Right renal pelvis (tissue), 4 donors: ENCODE measurements at places on chromosomes 2 and 18. TPM values are rescaled to one million over a fixed set of nuclear protein-coding genes. Genes with fewer than 3 reads are reported as not detected.

GREB1 gene
- 13.0 TPM for polyA plus RNA-seq

DLX1 gene
- polyA plus RNA-seq = 0.61 TPM

- DNase-seq = no peak
Observed at GRCh38 chr2:118806797-118807667, 40.4 kb downstream of the EN1 start.

DNA sequence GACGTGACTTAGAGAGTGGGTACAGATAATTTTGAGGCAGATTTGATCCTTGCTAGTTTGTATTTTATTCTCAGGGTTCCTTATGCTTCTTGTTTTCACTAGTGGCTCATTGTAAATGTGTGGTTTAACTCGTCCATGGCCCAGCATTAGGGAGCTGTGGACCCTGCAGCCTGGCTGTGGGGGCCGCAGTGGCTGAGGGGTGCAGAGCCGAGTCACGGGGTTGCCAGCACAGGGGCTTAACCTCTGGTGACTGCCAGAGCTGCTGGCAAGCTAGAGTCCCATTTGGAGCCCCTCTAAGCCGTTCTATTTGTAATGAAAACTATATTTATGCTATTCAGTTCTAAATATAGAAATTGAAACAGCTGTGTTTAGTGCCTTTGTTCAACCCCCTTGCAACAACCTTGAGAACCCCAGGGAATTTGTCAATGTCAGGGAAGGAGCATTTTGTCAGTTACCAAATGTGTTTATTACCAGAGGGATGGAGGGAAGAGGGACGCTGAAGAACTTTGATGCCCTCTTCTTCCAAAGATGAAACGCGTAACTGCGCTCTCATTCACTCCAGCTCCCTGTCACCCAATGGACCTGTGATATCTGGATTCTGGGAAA lies 269.9 kb downstream of the MYT1L start:
- DNase-seq = no peak

UPP2 gene
- 10.0 TPM for polyA plus RNA-seq

GRCh38 chr2:102606353-102606752 lies 13.0 kb upstream of the SLC9A2 start:
- no peak for DNase-seq

DNA sequence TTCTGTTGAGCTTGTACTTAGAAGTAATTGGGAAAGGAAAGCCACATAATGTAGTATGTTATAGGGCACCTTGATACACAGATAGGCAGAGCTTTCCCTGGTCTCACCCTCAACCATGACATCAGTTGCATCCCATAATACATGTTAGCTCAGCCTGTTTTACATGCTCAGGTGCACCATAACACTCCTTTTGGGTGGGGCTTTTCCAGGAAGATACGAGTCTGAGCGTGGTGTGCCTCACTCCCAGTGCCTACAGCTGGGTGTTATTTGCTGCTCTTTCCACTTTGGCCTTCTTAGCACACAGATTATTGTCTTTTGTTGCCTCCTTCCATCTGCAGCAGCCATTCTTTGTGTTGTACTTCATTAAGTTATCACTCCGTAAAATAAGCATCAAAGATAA lies 11.9 kb downstream of the TTC39C start:
- DNase-seq = no peak

- no peak for DNase-seq
Observed at GRCh38 chr2:165068487-165068757, 113.1 kb upstream of the SLC38A11 start.

DSC1 gene
- polyA plus RNA-seq = 2.1 TPM

- no peak for DNase-seq
Observed at GRCh38 chr2:217329023-217329431, 469.2 kb upstream of the TNP1 start.

- DNase-seq = no peak
Observed at GRCh38 chr2:173205375-173205774, 129.7 kb downstream of the MAP3K20 start.

DNA sequence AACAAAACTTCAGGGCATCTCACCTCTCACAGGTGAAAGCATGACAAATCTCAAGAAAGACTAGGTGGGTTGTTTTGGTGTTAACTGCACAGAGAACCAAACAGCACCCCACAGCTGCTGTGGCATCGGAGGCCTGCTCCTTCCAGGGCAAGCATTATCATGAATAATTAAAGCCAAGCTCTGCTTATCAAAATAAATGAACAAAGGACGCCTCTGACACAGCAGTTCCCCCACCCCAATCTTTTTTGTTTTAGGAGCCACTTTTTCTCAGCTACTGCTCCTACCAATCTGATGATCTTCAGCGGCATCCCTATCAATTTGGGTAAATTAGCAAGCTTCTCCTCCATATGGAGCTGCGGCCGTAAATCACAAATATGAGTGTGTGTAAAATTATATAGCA lies 58.6 kb downstream of the KLF7 start:
- DNase-seq = no peak

RBM44 gene
- 0.54 TPM for polyA plus RNA-seq

- no peak for DNase-seq
Observed at GRCh38 chr18:2536063-2536462, 35.2 kb downstream of the METTL4 start.

DNAH6 gene
- polyA plus RNA-seq = 1.7 TPM

DNA sequence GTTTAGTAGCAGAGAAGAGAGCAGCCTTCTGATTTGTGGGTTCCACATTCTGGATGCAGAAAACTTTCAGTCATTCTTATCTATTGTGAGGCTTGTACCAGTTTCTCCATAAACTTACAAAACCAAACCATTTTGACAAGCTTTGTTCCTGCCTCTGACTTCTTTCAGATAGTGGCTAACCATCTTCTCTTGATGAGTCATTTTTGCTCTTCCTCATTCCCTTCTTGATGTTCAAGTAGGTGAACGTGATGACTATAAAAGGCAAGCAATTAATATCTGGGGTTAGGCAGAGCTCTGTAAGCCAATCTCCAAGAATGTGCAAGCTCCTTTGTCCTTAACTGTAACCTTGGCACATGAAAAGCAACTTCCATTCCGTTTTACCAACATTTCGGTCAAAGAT lies 2083.1 kb upstream of the PIK3C3 start:
- no peak for DNase-seq

MOCOS gene
- 0.82 TPM for polyA plus RNA-seq

DNA sequence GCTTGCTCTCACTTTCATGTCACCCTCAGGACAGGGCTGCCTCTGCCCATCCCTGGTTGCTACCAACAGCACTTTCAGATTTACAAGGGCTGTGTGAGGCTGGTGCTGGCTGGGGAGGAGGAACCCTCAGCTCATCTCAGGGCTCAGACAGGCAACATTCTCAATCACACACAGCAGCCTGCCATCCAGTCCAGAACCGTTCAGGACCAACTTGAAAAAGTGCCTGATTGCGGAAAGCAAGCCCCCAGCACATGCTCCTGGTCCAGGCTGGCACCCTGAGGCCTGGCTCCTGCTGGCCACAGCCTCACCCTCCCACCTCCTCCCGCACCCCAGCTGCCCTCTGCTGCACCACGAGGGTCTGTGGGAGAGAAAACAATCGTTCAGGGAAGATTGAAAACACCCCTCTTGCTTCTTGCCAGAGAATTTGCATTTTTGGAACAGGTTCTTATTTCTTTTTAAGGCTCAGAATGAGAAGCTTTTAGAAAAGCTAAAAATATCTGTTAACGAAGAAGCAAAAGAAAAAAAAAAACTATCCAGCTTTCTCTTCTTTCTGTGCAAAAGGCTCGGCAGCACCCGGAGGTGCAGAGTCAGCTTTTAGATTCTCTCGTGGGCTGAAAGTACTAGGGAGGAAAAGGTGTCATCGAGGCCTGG lies 403.8 kb upstream of the ID2 start:
- no peak for DNase-seq

SERPINB4 gene
- 0.06 TPM for polyA plus RNA-seq

DNA sequence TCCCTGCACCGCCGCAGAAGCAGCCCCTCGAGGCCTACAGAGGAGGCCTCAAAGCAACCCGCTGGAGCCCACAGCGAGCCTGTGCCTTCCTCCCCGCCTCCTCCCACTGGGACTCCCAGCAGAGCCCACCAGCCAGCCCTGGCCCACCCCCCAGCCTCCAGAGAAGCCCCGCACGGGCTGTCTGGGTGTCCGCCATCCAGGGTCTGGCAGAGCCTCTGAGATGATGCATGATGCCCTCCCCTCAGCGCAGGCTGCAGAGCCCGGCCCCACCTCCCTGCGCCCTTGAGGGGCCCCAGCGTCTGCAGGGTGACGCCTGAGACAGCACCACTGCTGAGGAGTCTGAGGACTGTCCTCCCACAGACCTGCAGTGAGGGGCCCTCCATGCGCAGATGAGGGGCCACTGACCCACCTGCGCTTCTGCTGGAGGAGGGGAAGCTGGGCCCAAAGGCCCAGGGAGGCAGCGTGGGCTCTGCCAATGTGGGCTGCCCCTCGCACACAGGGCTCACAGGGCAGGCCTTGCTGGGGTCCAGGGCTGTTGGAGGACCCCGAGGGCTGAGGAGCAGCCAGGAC lies 31.2 kb downstream of the GPC1 start:
- no peak for DNase-seq

POTEI gene
- 0.06 TPM for polyA plus RNA-seq

DNA sequence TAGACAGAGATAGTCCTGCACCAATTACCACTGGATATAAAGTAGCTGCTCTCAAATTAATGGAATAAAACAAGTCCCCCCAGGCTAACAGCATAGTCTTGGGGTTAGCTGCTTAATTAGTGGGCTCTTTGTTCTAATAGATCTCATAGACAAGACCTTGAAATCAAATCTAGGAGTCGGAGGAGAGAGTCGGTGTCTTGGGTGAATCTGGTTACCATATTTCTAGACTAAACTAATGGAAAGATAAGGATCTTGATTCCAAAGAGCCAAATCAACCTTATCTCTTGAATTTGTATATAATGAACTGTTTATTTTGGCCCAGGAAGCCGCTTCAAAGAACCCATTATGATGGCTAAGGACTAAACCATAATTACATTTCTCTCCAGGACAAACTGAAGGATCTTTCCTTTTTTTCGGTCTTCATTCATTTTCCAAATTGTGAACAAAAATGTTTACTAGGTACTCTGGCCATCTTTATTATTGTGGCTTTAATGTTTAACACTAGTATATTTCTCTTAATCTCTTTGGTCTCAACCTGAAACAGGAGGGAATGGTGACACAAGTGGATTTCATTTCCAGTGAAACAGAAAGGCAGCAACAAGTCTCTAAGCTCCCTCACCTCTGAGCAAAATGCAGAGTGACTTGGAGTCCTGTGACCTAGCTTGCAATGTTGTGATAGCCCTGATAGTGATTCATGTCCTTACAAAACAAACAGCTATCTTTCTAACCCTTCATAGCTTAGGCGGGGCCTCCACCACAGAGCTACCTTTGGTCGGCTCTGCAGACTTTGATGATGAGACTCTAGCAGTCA lies 137.9 kb upstream of the PARD3B start:
- DNase-seq = no peak

GRCh38 chr2:236755278-236755840 lies 185.7 kb downstream of the ACKR3 start:
- DNase-seq = no peak
